ENCODE measurements at places on chromosomes 6 and 20. TPM values are rescaled to one million over a fixed set of nuclear protein-coding genes. Genes with fewer than 3 reads are reported as not detected.

GRCh38 chr20:6130045-6130444 is 7.2 kb upstream of the FERMT1 start:
- H3K4me3 ChIP-seq = no peak overlapping the region
- no peak overlapping the region for H3K27ac ChIP-seq
- peaks cover 7% of the 10 kb centered on the region for H3K27me3 ChIP-seq
- no peak for DNase-seq

- peak; percentile 77 for DNase-seq
- peaks cover 3% of the 10 kb centered on the region for H3K4me1 ChIP-seq
- H3K27me3 ChIP-seq = no peaks in the 10 kb centered on the region
- H3K36me3 ChIP-seq = no peaks in the 10 kb centered on the region
These were observed 21.1 kb downstream of the SESN1 start for GRCh38 chr6:109073344-109074132.

DNA sequence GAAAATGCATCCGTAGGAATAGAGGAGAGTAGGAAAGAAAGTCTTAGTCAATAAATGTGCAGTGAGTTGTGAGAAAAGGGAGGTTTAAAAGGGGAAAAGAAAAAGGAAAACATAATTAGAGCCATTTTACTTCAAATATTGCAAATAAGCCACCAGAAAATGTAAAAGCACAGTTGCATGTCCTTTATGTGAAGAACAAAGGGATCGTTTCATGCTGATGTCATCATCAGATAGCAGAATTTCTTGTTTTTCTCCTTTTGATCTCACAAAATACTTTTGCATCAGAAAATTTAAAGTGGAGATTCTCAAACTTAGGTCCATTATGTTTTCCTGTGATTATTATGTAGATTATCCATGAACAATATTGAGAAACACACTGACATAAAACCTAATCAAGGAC is 166.7 kb downstream of the HAO1 start:
- H3K27me3 ChIP-seq = no peaks in the 10 kb centered on the region
- no peak overlapping the region for H3K4me3 ChIP-seq
- no peaks in the 10 kb centered on the region for H3K4me1 ChIP-seq
- no peak for DNase-seq
- H3K27ac ChIP-seq = no peak overlapping the region
- no peaks in the 10 kb centered on the region for H3K36me3 ChIP-seq

Gene E2F3
- total RNA-seq = 42.4 TPM
